ENCODE measurements at places on chromosomes 3 and 15.
A peak's percentile ranks its signal among the peaks of the same experiment; 100 is the strongest.

GRCh38 chr3:157631478-157631877 is 128.3 kb upstream of the VEPH1 start:
- DNase-seq = no peak

GRCh38 chr3:136984837-136985236 is 27.1 kb downstream of the IL20RB start:
- DNase-seq = no peak

GRCh38 chr3:129312671-129313414 is 34.2 kb downstream of the HMCES start:
- no peak for DNase-seq

DNA sequence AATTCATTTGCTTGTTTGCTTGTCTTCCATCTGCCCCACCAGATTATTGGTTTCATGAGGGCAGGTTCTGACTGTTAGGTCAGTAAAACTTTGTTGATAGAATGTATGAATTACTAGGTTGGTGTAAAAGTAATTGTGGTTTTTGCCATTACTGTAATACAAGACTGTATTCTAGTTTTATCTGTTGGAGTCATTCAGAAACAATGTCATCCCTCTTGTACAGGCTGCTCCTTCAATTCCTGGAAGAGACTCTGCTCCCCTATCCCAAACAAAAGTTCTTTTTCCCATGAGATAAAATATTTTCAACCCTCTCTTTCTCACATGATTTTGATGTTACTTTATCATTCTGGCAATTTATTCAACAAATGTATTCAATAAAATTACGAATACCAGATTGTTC is 115.0 kb downstream of the CHST2 start:
- DNase-seq = no peak

DNA sequence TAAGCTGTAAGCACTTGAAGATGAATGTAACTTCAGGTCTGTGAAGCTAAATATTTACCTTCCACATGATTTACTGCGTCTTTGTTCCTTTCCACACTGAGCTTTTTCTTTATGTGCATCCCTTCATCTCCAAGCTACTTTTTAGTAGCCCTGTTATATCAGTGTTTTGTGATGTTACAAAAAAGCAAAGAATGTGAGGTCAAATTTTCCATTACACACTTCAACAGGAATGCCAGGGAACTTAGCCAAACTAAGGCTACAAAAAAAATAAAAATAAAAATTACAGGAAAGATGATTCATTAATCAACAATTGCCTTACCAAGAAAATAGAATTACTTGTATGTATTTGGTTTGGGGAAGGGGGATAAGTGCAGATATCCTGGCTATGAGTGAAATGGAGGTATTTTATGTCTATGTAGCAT is 73.0 kb downstream of the FILIP1L start:
- no peak for DNase-seq

DNA sequence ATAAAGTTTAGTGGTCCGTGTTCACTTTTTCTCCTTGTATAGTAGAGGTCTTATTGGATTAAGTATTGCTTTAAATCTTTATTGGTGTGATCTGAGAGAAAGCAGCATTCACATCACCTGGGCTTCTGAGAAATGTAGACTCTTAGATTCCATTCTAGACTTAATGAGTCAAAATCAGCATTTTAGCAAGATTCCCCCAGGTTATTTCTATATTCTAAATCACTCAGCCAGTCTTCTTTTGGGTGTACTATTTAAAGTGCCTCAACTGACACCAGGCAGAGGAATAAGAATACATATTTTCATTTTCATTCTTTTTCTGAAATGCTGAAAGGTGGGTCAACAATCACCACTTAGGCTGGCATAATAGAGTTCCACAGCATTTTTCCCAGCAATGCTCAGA is 481.7 kb downstream of the TUSC7 start:
- DNase-seq = no peak

DNA sequence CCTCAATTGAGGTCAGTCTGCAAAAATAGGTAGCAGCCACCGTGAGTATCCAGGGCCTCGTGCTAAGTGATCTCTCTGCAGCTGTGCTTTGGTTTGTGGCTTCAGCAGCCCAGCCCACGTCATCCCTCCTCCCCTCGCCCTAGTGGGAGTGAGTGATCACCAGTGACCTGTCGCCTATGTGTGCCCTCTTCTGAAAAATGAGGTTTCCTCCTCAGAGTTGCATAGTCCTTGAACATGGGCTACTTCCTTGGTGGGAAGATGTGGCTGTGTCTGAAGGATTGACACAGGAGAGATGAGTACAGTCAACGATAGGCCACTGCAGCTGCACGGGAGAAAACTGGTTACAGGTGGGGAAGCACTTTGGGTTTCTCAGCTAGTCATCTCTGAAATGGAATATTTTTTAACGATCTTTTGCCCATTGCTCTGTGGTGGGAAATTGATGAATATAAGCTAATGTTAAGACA is 144.8 kb upstream of the BHLHE40 start:
- peak; percentile 89 for DNase-seq

- DNase-seq = no peak
Observed at GRCh38 chr15:77554306-77555080, 78.2 kb downstream of the LINGO1 start.

DNA sequence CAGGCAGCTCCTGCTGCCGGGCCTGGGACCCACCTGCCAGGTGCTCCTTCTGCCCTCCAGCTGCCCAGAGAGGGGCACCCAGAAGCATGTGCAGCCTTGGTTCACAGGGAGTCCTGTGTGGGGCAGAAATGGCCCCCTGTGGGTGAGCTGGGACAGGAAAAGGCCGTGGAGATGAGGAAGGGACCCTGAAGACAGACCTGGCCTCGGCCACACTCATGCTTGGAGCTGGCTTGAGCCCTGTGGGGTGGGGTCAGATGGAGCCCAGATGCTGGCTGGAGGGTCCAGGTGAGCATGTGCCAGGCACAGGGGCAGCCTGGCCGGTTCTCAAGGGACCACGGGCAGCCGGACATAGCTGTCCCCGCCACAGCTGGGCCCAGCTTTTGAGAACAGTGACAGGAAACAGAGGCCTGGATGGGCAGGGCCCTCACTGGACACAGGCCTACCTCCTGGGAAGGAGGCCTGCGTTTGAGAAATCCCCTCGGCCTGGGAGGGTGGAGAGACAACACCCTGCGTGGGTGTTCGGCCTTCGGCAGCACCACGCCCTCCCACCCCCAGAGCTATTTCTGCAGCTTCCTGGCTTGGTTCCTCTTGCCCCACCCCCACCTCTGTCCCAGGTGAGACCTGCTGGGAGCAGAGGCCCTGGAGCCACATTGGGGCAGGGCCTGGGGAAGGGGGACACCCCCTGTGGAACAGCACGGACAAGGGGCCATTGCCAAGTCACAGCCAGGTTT is 132.6 kb upstream of the MEF2A start:
- no peak for DNase-seq

GRCh38 chr15:89783111-89783860 is 7.2 kb downstream of the MESP2 start:
- no peak for DNase-seq

- no peak for DNase-seq
Observed at GRCh38 chr15:75195122-75195765, 6.4 kb upstream of the C15orf39 start.

DNA sequence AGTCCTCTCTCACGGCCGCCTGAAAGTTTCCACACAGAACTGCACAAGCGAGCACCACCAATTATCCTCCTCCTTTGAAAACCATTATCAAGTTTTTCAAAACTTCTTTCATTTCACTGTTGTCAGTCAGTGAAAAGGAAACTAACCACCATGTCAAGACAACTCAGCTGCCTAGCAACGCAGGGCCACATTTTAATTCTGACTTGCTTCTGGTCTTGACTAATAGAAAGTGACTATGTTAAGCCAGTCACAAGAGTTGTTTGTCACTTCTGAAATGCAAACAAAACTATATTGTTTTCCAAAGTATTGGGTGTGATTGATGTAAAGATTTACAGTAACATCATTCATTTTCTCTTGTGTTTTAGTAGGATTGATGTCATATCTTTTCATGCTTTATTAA is 612.8 kb upstream of the AGTR1 start:
- DNase-seq = no peak

DNA sequence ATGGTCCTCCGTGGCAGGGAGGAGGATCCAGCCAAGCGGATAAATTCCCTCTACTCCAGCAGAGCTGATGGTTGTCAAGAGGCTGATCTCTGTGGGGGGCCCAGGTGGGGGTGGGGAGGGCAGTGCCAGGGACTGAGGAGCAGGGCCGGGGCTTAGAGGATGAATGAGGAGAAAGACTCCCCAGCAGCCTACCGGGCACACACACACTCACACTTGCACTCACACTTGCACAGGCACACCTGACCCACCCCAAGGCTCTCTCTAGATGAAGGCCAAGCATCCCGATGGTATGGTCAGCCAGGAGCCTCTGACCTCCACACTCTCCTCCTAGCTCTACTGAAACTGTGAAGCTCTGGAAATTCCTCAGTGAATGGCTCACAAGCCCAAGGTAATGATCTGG is 131.3 kb upstream of the PRR20G start:
- no peak for DNase-seq

- DNase-seq = no peak
Observed at GRCh38 chr15:34896183-34896582, 73.4 kb downstream of the AQR start.

DNA sequence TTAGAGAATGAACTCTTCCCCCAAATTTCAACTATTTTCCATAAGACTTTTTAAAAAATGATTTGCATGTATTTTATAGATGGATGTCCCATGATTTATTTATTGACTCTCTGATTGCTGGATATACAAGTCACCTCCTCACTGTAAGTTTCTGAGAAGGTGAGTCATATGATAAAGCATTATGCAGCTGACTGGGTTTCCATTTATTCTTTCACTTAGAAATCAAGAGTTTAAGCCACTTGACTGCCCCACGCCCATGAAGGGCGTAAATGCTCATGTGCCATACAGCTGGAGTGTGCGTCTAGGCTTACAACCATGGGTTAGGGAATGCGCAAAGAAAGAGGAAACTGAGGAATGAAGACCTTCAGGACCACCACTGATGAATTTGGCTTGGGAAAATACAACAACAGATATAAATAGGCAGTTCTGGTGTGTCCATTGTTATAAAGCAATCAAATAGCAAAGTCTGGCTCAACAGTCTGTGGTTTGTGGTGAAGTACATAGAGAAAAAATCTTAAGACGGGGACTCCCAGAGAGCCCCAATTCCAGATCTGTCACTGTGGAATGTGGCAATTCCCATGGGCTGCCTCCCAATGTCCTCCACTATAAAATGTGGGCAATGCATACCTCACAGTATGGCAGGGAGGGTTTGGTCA is 20.3 kb downstream of the SLCO2A1 start:
- DNase-seq = no peak

- DNase-seq = no peak
Observed at GRCh38 chr3:32890420-32891276, 60.8 kb upstream of the CCR4 start.

- DNase-seq = no peak
Observed at GRCh38 chr3:41158947-41159346, 40.4 kb upstream of the CTNNB1 start.

DNA sequence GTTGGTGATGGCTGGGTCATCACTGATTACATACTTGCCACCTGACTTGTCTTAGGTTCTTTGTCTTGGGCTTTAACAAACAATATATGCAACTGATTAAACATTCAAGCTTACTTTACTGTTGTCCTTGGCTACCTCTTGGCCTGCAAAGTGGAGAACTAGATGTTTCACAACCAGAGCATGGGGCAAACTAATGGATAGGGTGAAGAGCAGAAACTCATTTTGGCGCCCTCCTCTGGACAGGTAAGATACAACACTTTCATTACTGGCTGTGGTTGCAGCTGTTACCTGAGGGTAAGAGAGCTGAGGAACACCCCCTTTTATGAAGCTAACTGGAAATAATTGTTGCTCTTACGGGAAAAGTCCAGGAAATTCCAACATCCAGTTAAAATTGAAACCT is 262.1 kb downstream of the NAALADL2 start:
- no peak for DNase-seq

DNA sequence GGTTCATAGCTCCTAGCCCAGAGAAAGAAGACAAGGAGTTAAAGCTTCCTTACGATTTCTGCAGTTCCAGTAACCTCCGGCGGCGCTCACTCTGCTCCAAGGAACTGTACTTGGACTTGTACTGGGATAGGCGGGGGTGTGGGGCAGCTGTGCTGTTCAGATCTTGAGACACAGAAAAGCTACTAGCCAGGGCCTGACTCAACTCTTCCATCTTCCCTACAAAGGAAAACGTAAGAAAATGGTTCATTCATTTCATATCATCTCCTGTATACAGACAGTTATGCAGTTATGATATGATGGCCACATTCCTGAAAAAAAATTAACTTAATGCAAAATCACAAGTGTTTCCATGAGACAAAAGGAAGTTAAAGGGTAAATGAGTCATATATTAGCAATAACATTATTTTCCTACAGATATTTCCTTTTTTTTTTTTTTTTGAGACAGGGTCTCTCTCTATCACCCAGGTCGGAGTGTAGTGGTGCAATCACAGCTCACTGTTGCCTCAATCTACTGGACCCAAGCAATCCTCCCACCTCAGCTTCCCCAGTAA is 4.6 kb downstream of the SNUPN start:
- no peak for DNase-seq

DNA sequence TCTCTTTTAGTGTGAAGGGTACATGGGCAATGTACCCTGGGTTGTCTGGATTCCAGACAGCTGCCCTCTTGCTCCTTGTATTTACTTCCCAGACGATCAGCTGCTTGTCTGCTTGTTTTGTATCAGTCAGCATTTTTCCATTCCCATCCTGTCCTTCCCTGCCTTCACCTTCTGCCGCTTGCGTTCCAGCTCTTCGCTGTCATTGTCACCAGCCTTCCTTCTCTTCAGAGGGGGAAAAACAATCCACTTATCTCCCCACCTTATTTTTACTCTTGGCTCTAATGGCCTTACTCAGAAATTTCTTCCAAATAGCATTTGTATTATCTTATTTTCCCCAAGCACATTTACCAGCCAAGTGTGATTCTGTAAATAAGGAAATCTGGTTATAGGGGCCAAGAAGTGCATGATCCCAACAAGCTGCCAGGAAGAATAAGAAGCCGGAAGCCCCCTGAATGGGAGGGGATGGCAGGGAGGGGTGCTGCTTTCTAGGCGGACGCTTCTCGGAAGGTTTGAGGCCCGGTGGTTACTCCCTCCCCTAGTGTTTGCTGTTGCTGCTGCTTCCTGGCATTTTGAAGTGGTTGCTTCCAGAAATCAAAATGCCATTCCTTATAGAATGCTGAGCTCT is 497.6 kb downstream of the NTRK3 start:
- no peak for DNase-seq

DNA sequence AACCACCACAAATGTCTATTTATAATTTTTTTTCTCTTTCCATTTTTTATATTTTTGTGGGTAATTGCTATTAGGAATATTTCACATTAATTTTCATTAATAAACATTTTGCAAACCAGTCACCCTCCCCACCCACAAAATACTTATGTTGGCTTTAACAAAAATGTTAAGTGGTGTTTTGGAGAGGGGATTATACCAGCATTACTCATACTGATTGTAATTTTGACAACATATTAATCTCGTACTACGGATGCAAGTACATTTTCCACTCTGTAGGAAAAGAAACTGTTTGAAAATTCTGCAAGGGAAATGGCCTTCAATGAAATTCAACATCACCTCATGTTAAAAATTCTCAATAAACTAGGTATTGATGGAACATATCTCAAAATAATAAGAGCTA is 58.3 kb downstream of the BCHE start:
- no peak for DNase-seq

- DNase-seq = no peak
Observed at GRCh38 chr15:70827721-70828120, 26.2 kb downstream of the LARP6 start.

- no peak for DNase-seq
Observed at GRCh38 chr3:61169621-61170251, 81.5 kb downstream of the FHIT start.

Measured in activated CD4-positive, alpha-beta T cell treated with anti-CD3 and anti-CD28 coated beads, Interleukin-2, amount 50 U/mL, for 16 hours (primary cell).